ENCODE measurements at places on chromosomes 1 and 21. TPM values are rescaled to one million over a fixed set of nuclear protein-coding genes. Genes with fewer than 3 reads are reported as not detected.

The EXTL1 gene
- 2.1 TPM for total RNA-seq

DNA sequence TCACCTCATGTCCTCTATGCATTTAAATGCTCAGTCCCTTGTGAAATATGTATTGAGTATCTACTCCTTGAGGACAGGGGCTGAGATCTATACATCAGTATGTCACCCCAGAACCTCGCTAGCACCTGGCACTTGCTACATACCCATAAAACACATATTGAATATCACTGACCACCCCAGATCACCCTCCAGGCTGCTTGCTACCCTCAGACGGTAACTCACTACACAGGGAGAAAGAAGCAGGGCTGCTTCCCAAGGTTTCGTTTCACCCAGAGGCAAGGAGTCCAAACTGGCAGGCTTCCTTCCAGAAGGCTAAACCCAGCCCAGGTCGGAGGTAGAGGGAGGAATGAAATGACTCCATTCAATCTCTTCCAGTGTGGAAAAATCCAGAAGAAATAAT lies 8.5 kb downstream of the INKA2 start:
- no peak for DNase-seq

- DNase-seq = no peak
Measured at GRCh38 chr1:188065917-188066316, 1237.2 kb downstream of the PLA2G4A start.

- DNase-seq = no peak
Measured at GRCh38 chr1:1245178-1245816, 1.2 kb downstream of the C1QTNF12 start.

Data from adrenal gland (tissue), 19 donors.